Effector memory CD4-positive, alpha-beta T cell (primary cell): ENCODE measurements at places on chromosomes 6 and 20.

- no peaks in the 10 kb centered on the region for H3K36me3 ChIP-seq
- no peak overlapping the region for H3K4me3 ChIP-seq
- H3K27me3 ChIP-seq = no peaks in the 10 kb centered on the region
- no peak overlapping the region for H3K27ac ChIP-seq
- no peak for DNase-seq
Observed at GRCh38 chr6:143745166-143746133, 67.7 kb downstream of the PHACTR2 start.

DNA sequence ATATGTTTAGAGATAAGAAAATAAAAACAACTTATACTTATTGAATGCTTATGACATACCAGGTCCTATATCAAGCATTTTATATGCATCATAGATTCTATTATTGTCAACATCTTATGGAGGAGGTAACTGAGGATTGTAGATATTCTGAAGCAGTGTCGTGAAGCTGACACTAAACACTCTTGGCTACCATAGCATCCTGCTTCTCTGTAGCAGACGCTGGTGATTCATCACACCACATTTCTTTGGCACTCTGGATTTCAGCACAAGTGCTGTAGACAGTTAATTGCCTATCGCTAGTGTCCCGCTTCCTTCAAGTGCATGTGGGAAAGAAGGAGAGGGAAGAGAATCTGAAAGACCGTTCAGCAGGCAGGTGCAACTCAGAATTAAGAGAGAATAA lies 317.1 kb downstream of the PLCB1 start:
- DNase-seq = no peak
- H3K27ac ChIP-seq = no peak overlapping the region
- no peaks in the 10 kb centered on the region for H3K27me3 ChIP-seq
- no peak overlapping the region for H3K4me3 ChIP-seq

GRCh38 chr6:322259-322930 lies 30.1 kb downstream of the DUSP22 start:
- H3K4me3 ChIP-seq = no peak overlapping the region
- H3K27me3 ChIP-seq = no peaks in the 10 kb centered on the region
- H3K4me1 ChIP-seq = no peaks in the 10 kb centered on the region
- no peaks in the 10 kb centered on the region for H3K36me3 ChIP-seq

- no peaks in the 10 kb centered on the region for H3K27me3 ChIP-seq
- no peak overlapping the region for H3K4me3 ChIP-seq
- H3K36me3 ChIP-seq = peaks cover 69% of the 10 kb centered on the region
- H3K4me1 ChIP-seq = no peaks in the 10 kb centered on the region
- DNase-seq = no peak
Observed at GRCh38 chr20:34531608-34532265, 15.5 kb downstream of the DYNLRB1 start.

- no peaks in the 10 kb centered on the region for H3K36me3 ChIP-seq
- H3K4me3 ChIP-seq = no peak overlapping the region
- no peak overlapping the region for H3K27ac ChIP-seq
- H3K4me1 ChIP-seq = no peaks in the 10 kb centered on the region
- no peak for DNase-seq
Observed at GRCh38 chr6:71473926-71474325, 185.3 kb downstream of the OGFRL1 start.

DNA sequence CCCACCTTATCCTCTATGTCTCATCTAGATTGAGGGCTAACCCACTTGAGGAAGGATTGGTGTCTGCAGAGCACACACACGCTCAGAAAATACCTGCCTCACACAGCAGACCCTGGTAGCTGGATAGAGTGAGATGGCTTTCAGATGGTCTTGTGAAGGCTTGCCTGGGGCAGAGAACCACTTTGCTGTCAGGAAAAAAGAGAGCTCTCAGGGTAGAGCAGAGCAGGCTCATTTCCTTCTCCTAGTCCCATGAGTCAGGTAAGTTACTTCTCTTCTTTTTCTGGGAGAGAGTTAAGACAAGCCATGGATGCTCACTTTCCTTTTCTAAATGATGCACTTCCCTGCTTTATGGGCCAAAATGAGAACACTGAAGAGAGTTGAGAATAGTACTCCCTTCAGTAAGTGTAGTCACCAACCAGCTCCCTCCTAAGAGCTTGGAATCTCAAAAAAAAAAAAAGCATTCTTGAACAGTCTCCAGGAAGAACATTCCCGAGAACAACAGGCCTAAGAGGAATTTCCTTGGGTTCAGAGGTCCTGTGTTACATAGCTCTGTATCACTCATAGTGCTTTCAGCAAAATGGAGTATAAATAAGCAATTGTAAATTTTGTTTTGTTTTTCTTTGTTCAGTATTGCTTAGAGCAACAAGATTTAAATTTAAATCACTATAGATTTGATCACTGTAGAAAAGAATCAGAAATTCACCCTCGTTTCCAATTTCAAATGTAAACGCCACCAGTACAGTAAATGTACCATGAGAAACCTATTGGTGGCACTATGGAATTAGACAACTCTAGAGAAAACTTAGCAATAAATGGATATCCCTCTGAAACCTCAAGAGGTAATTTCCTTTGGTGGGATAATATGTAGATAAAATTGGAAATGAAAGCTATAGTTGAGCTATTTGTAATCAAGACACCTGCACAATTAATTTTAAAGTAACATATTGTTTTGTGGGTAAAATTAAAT lies 530.3 kb downstream of the RFPL4B start:
- no peaks in the 10 kb centered on the region for H3K27me3 ChIP-seq
- H3K4me1 ChIP-seq = no peaks in the 10 kb centered on the region
- no peak overlapping the region for H3K27ac ChIP-seq
- H3K4me3 ChIP-seq = no peak overlapping the region
